ENCODE measurements at places on chromosomes 16 and 17.

DNA sequence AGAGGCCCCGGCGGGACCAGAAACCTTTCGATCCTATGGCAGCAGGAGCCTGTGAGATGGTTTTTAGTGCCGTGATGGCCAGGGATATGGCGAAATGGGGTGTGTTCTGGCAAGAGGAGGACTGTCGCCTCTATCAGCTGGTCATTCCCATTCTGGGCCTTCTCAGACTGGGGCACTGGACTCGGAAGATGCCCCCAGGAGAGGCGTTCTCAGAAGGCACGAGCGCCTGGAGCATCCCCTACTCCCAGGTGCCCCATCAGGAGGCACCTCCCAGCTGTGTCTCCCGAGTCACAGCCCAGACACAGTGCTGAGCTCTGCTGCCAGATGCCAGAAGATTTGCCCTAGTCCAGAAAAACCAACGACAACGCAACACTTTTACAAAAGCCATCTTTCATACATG is 54.6 kb upstream of the ENDOV start:
- DNase-seq, result no peak

DNA sequence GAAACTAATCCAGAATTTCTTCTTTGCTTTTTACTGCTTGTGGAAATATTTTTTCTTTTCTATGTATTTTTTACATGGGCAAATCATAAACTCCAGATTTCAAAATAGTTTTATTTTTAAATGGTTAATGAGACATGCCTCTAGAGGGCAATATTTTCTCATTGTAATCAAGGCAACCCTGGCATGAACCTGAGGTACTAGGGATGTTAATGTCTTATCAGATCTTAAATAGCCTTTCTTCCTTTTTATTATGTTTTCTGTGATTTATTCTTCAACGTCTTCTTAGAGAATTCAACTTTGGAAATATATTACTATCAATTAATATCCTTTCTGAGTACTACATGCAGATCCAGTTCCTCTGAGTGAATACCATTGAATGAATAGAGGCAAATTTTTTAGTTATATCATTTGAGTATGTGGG is 324.7 kb downstream of the BCAS3 start:
- DNase-seq, result peak; percentile 28

DNA sequence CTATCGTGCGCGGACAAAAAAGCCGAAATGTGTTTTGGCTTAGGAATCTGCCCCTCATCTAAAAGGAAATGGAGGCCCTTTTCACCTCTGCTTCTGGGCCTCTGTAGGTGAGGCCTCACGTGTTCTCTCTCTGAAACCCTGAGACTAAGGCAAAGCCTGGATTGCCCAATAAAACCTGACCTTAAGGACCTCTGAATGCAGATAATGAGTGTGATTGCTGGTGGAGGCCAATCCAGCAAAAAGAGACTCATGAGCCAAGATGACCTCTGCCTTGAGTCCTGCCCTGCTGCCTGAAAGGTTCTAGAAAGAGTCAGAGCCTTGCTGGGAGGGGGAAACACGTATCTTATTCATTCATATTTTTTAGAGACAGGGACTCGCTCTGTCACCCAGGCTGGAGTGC is 44.5 kb upstream of the ABR start:
- DNase-seq, result no peak

DNA sequence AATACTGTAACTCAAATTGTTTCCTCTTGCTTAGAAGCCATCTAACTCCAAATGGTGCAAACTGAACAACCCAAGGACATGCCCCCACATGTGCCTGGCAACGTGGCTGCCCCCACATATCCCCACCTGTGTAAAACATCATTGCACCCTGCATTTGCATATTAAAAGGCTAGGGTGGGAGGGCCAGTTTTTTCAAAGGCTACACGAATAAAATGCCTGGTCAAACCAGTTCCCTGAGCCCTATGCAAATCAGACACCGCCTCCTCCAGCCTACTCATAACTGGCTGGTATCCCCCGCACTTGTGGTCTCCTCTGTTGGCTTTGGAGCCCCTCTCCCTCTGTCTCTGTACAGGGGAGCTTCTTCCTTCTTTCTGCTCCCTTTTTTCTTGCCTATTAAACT is 26.7 kb downstream of the C16orf54 start:
- no peak for DNase-seq

GRCh38 chr16:26963109-26963508 is 103.6 kb upstream of the C16orf82 start:
- no peak for DNase-seq

- DNase-seq, result peak; percentile 87
Measured at GRCh38 chr17:81049973-81050551, 15.1 kb downstream of the BAIAP2 start.

DNA sequence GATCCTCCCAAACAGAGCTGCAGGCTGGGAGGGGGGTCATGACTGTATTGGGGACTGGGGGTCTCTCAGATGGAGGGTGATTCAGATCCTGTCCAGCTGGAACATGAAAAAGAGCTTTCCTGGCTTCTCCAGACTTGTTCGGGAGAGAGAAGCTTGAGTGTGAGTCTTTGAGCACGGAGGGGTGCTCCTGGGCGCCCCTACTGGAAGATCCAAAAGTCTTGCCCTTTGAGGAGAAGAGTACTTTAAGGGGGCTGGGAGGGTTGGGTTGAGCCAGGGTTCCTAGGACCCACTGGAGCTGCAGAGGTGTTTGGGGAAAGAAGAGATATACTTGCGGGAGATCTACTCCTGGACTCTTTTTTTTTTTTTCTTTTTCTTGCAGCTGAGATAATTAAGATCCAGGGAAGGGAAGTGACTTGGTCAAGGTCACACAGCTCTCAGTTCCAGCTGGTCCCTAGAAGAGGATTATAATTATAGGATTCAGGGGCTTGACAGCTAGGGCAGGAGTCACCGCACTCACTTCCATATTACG is 8.4 kb downstream of the RARA start:
- DNase-seq, result peak; percentile 55

DNA sequence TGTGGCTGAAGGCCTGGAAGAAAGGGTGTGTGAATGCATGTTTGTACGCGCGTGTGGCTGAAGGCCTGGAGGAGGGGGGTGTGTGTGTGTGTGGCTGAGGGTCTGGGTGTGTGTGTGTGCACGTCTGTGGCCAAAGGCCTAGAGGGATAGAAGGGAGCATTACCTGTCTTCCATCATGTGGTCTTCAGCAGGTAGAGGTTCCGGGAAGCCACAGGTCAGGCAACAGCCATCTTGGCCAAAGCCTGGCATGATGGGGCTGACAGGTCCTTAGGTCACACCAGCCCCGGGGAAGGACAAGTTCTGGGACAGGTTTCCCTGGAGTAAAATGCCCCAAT is 5.2 kb downstream of the LITAFD start:
- no peak for DNase-seq

GRCh38 chr17:28895794-28896447 is 1.6 kb downstream of the FLOT2 start:
- no peak for DNase-seq

GRCh38 chr17:32142857-32143526 is 690 bp downstream of the RHOT1 start:
- DNase-seq, result peak; percentile 25

DNA sequence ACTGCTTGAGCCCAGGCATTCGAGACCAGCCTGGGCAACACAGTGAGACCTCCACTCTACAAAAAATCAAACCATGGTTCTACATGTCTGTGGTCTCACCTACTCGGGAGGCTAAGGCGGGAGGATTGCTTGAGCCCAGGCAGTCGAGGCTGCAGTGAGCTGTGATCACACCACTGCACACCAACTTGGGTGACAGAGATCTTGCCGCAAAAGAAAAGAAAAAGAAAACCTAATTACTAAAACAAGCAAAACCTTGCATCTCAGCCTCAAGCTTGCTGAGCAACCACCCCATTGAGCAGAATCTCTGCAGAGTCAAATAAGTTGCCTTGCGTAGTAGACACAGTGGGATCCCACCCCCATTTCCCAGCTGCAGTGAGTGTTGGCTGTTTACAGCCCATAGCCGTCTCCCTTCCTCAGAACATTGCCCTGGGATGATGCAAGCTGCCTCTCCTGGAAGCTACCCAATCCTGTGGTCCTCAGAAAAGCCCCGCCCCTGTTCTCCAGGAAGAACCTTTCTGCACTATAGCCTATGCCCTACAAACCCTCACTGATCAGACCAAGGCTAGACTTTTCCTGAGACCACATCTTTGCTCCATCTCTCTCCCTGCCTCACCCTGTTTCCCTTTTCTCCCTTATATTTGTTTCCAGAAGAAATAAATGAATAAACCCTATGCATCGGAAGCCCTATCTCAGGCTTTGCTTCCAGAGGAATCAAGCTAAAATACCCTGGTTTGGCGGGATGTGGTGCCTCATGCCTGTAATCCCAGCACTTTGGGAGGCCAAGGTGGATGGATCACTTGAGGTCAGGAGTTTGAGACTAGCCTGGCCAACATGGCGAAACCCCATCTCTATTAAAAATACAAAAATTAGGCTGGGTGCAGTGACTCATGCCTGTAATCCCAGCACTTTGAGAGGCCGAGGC is 16.7 kb upstream of the ERN2 start:
- no peak for DNase-seq

- DNase-seq, result no peak
Measured at GRCh38 chr16:1870365-1871082, 1.4 kb downstream of the MEIOB start.

DNA sequence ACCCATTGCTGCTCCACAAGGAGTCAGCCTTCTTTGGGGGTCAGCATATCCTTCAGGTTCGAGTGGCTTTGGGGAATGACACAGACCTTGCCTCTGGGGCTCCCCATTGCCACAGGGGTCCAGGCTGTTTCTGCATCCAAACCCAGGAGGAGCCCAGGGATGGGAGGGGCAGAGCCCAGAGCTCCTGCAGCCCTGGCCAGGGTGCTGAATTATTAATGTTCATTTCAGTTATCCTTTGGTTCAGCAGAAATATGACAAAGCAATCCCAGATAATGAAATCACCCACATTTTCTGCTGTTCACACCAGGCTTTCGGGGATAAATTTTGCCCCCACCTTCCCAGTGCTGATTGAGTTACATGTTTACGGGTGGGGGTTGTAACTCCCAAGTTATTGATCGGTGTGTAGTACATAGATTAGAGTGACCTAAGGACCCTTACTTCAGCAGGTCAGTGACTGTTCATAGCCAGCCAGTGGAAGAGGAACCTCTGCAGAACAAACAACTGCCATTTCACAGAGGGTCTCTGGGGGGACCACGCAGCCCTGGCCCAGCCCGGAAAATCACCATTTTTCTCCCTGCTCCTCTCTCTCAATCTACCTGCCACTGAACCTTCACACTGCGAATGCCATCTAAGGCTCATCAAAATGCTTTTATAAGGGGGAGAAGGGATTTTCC is 240.3 kb upstream of the N4BP1 start:
- no peak for DNase-seq

DNA sequence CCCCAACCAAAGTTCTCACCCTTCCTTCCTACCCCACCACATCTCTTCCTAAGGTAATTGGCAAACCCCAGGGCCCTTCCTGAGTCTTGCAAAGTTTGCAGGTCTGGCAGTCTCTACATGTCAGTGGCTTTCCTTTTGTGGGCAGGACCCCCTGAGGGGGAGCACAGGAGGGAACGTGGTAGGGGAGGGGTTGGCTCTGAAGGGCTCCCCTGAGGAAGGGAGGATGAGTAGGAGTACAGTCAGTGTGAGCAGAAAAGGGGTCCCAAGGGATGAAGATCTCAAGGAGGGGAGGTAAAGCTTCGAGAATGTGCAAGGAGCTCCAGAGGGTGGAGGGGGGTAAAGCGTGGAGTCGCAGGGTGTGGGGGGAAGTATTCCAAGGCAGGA is 206.9 kb downstream of the RAB11FIP4 start:
- DNase-seq, result no peak

- no peak for DNase-seq
Measured at GRCh38 chr17:63191610-63192009, 225.6 kb downstream of the TANC2 start.

DNA sequence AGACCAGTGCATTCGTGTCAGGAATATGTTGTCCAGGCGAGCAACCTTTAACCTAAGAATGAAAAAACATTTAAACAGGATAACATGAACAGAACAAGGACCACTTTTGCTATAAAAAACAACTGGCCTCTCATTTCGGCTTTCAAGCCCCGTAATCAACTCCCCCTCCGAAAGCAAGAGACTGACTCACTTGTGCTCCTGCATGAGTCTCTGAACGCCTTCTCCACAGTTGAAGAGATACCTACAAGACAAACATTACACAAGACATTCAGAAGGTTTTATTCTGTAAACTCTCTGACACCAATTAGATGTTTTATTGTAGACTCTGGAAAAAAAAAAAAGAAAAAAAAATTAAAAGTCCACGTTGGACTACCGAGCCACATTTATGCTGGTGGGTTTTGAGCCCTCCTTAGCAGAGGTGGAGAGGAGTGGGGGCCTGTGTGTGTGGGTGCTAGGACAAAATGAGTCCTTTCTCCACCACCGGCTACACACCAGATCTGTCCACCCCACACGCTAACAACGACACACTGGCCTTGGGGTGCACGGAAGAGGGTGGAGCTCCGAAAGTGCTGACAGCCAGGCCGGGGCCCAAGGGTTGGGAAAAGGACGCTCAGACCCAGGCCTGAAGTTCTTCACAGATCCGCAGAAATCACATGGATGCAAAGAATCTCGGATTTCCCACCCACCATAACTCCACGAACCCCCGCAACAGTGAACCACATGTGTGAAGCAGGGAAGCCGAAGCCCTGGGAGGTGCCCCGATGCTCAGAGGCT is 759 bp downstream of the ELAC2 start:
- no peak for DNase-seq

DNA sequence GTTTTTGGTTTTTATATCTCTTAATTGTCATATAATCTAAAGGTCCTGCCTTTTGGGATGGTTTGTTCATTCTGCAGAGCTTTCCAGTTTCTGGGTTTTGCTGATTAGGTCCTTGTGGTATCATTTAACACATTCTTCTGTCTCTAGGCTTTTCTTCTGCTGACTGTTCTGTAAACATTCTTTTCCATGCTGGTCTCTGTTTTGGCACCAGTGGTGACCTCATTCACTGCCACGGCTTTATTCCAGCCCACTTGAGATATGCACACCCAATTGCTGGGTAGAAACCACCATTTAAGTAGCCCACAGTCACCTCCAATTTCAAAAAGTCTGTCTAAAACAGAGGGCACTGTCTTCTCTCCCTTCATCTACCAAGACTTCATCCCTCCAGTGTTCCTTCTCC is 31.1 kb upstream of the COX10 start:
- no peak for DNase-seq

DNA sequence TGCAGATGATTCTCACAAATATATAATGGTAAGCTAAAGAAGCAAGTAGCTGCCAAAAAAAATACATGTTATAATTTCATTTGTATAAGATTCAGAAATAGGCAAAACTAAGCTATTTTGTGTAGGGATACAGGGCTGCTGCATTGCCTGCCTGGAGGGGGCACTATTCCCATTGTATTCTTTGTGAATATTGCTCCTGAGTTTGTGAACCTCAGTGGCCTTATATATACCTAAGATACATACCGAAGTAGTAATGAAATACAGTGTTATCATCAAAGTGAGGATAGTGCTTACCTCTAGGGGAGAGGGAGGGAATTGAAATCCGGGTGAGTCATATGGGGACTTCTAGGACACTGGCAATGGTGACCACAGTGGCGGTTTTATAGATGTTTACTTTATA is 53.5 kb downstream of the C17orf58 start:
- DNase-seq, result no peak

GRCh38 chr16:66447491-66447890 is 20.4 kb downstream of the BEAN1 start:
- DNase-seq, result no peak

- DNase-seq, result no peak
Measured at GRCh38 chr17:74502861-74503260, 28.4 kb downstream of the CD300LB start.

GRCh38 chr17:63308272-63308671 is 137.8 kb downstream of the CYB561 start:
- no peak for DNase-seq

GRCh38 chr16:20865420-20866131 is 34.6 kb downstream of the DCUN1D3 start:
- no peak for DNase-seq

GRCh38 chr17:83071966-83072562 is 7.3 kb upstream of the METRNL start:
- DNase-seq, result no peak
